T-helper 1 cell (primary cell): ENCODE measurements at places on chromosomes 11 and 22.
A peak's percentile ranks its signal among the peaks of the same experiment; 100 is the strongest.

- DNase-seq: peak; percentile 35
Measured at GRCh38 chr22:19448076-19448607, 631 bp upstream of the C22orf39 start.

GRCh38 chr11:21456186-21456585, 736.7 kb upstream of the ANO5 start:
- no peak for DNase-seq

DNA sequence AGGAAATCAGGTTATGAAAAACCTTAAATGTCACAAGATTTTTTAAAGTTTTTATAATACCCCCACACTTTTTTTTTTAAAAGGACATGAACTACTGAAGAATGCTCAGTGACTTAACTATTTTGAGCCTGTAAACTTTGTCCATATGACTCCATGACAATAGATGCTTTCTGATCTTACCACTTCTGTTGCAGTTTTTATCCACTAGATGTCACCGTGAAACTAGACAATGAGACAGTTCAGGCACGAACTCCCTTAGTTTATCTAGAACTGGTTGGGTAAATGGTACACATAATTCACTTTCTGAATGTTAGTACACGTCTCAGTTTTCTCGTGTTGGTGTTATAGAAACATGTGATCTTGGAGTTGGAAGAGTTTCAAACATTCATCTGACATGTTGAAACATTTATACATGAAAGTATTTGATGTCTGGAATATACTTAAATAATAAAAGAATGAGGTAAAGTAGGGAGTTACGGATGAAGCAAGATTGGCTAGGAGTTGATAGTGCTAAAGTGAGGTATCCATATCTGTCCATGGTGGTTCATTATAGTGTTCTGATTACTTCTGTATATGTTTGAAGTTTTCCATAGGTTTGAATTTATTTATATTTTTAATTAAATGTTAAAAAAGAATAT, 8.1 kb downstream of the CCDC15 start:
- DNase-seq: no peak

DNA sequence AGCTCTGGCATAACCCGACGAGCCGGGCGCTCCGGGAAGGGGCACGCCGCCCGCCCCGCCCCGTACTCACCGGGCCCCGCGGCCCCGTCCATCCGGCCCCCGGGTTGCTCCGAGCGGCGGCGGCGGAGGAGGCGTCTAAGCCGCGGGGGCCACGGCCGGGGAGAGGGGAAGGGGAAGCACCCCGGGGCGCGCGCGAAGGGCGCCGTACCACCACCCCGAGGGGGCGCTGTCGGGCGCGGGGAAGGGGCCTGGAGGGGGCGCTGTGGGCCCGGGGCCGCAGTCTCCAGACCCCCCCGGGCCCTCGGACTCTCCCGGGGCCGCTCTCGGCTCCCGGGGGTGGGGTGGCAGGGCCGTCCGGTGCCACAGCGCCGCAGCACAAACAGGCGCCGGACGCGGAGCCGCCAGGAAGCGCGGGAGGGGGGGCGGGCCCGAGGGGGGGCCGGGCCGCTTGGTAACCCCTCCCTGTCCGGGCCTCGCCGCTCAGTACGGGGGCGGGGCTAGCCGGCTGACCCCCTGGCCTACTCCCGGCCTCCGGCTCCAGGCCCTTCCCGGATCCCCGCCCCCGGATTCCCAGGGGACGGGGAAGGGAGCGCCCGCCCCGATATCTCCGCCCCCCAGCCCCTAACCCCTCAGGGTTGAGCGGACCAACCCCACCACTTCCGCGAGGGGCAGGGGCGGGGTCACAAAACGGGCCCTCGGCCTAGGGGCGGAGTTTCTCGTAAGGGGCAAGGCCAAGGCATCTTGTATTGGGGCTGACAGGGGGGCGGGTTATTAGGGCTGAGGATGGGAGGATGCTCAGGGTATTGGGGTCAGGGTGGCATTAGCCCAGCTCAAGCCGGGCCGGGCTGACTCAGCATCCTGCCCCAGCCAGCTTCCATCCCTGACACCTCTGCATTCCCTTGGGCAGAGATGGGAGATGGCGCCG, at the start of the genes EML3 and ROM1:
EML3 (minus strand) TSS at position 410 of the 925 bp plus-strand sequence; CDS start at position 92, 318 bp downstream.
ROM1 (plus strand) TSS at position 892 of the 925 bp plus-strand sequence; CDS start at position 917, 25 bp downstream.
- peak; percentile 90 for DNase-seq

- DNase-seq: no peak
Measured at GRCh38 chr11:93577286-93577685, 34.1 kb upstream of the SMCO4 start.

- DNase-seq: no peak
Measured at GRCh38 chr22:46884365-46884764, 121.9 kb downstream of the TBC1D22A start.

- no peak for DNase-seq
Measured at GRCh38 chr11:78902771-78903507, 328.3 kb upstream of the NARS2 start.

GRCh38 chr11:1410366-1411291, 20.9 kb downstream of the BRSK2 start:
- DNase-seq: no peak

DNA sequence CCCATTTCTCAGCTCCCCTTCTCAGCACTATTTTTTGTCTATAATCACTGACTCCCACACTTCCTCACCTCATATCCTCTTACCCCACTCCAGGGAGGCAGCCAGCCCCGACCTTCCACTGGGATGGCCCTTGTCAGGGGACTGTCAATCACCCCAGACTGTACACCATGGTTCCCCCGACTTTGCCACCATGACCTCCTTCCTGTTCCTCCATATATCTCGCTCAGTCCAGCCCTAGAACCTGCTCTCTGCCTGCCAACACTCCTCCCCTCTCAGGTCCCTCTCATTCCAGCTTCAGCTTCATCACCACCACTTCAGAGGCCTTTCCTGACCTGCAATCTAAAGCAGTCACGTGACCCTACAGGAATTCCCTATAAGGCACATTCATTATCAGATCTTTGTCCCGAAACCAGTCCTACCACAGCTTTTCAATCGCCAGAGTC, 16.5 kb downstream of the PRPF19 start:
- DNase-seq: no peak

DNA sequence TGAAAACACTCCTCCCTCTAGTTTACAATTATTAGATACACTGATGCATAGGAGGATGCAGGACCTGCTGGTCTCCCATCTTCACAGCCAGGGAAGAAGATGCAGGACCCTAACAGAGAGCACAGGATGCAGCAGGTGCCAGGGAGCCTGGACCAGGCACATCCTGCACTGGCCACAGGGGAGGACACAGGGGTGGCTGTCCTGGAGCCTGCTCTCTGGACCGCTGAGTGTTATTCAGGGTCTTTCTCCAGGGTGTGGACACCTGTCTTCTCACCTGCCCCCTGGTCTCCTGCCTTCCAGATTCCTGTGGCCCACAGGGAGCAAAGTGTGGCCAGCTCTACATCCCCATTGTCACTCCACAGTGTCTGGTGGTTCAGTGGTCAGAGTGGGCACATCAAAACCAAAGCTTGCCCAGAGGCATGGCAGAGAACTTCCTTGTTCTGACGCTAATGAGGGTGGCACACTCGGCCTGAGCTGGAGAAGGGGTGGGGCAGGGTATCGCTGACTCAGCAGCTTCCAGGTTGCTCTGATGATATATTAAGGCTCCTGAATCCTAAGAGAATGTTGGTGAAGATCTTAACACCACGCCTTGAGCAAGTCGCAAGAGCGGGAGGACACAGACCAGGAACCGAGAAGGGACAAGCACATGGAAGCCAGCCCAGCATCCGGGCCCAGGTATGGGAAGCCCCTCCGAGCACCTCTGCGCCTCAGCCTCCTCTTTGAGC, at the start of gene APOBEC3A:
APOBEC3A (plus strand) TSS at position 564 of the 725 bp plus-strand sequence; CDS start at position 647, 83 bp downstream.
- DNase-seq: no peak

DNA sequence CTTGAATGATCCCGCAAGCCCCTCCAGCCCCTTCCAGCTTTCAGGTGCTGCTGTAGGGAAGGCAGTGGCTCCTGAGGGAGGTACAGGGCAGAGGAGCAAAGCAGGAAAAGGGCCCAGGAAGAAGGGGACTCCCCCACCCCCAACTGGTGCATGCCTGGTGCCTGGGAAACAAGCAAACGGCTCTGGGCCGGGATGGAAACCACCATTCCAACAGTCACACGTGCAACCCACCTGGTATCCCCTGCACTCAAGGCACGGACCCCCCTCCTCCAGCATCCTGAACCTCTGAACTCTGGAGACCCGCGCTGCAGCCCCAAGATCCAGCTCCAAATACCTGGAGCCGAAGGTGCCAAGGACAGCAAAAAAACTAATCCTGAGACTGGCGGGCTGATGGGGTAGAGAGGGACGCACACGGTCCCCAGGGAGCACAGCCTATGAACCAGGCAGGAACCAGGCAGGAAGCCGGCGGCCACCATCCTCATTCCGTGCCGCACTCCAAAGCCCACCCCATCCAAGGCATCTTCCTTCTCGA, 537 bp downstream of the SCN4B start:
- no peak for DNase-seq

DNA sequence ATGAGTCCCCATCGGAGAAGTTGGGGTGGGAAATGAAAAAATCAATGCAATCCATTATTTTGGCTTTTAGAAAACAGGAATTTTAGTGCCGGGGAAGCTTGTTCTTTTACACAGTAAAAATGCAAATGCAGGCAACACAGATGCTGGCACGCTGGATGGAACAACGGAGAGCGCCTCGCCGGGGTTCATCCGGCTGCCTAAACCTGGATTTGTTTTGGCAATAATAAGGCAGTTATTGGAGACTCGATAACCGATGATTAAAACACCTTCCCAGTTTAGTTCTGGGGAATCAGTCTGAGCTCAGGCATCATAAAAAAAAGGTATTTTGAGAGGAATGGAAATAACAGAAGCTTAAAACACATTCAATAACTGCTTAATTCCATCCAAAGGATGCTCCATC, 2.9 kb downstream of the DSCAML1 start:
- DNase-seq: no peak

DNA sequence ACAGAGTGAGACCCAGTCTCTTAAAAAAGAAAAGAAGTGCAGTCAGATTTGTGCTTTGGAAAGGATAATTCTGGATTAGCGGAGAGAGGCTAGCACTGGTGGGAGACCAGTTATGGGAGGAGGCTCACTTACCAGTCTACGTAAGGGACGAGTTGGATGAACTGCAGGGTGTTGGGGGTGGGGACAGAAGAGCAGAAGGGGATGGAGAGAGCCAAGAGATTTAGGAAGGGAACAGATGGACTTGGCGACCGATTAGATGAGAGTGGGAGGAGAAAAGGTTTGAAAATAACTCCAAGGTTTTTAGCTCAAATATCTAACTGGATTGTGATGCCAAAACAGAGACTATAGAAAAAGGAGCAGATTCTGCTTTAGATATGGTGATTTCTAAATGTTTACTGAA, 81.4 kb downstream of the SFI1 start:
- DNase-seq: no peak

- no peak for DNase-seq
Measured at GRCh38 chr22:35215993-35216392, 41.3 kb upstream of the HMGXB4 start.

DNA sequence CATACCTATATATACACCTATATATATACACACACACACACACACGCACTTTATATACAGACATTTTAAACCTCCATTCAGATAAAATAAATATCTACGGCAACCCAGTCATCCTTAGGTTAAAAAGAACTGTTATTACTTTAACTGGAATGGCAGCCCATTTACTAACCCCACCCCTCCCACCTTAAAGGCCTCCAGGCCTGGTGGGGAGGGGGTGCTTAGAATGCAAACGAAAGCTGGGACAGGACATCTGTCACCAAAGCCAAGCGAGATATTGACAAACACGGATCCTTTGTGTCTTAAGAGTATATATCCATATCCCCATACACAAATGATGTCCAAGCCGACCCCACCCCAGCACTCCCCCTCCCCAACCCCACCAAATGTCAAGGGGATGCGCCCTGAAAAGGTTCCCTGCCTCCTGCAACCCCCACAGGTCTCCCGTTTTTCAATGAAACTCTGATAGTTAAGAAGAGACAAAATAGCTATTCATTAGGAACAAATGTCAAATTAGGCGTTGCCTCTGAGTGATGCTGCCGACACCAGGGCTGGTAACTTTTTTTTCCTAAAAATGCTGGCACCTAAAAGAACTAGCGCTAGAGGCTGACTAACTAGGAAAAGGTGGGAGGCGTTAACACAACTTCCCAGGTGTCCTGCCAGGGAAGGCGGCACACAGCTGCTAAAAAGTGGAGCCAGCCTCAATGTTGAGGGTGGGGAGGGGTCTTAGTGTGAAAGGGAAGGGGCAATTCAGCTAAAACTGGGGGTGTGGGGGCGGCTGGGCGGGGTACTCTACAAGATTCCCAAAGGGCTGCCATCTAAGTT, 5.6 kb downstream of the MN1 start:
- DNase-seq: no peak

DNA sequence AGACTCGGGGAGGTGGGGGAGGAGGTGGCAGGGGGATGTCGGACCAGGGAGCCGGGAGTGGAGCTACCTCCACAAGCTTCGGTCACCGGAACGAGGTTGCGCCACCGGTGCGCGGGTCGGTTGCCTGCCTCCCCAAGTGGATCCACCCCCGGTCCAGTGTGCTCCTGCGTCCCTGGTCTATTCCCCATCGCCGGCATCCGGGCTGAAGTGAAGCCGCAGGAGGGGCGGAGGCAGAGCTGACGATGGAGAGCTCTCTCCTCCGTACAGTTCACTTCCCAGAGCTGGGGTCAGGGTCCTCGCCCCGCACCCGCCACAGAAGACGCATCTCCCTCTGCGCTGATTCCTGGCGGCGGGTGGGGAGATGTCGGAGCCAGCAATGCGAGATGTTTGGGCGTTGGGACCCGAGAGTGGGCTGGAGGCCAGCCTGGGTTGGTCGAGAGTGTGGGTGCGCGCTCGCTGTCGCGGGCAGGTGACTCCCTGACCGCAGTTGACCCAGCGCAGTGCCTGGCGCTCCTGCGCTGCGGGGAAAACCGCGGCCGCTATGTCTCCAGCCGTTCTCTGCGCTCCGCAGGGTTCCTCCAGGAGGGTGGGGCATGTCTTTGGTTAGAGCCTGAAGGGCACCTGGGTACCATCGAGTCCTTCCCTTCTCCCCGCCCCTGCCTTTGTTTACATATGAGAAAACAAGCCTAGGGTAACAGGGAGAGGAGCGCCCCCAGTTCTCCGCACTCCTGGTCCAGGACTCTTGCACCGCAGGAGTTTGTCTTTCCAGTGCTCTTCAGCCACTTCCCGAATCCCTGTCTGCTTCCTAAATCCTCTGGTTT, 1.7 kb downstream of the C11orf96 start:
- DNase-seq: no peak
